ENCODE measurements at places on chromosomes 12 and 14.

GRCh38 chr14:104557766-104558165 lies 21.8 kb upstream of the C14orf180 start:
- no peak for DNase-seq

DNA sequence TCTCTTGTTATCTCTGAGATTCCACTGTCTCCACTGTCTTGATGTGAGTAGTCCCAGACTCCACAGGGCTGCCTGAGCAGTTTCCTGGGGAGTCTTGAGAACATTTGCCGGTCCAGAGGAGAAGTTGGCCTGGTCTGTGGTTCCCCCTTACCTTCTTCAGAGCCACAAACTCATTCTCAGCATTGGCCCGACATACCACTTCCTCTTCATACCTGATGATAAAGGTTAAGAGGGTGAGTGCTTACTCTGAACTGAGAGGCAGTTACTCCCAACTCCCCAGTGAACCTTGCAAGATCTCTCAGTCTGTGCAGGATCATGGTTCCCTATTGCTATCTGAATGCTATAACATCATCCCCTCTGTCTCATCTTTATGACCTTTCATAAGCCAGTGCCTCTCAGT lies 2.6 kb downstream of the KRT84 start:
- DNase-seq = no peak

DNA sequence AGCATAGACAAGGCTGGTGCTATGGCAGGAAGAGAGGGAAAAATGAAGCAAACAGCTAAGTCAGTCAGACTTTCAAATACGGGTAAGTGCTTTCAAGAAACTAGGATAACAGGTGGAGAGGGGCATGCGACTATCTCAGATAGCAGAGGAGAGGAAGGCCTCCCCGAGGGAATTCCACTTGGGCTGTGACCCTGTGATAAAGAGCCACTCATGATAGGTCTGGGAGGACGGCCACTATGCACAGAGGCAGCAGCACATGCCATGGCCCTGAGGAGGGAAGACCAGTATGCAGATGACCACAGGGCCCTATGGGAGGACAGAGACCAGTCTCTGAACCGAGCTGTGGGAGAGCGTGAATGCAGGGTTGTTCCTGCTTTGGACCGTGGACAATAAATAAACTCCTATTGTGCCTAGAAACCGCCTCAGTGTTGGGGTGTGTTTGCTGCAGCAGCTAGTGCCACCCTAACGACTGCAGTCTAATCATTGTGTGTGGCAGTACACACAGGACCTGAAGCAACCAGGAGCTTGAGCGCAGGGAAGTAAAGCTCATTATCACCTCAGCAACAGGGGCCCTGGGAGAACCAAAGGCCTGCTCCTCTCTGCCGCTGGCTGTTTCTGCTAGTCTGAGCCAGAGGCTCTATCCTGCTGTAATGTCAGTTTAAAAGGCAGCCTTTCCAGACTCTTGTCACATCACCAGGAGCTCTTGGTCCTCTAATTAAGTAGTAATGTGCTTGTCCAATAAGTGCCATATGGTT lies 119.1 kb downstream of the CACNA1C start:
- no peak for DNase-seq

DNA sequence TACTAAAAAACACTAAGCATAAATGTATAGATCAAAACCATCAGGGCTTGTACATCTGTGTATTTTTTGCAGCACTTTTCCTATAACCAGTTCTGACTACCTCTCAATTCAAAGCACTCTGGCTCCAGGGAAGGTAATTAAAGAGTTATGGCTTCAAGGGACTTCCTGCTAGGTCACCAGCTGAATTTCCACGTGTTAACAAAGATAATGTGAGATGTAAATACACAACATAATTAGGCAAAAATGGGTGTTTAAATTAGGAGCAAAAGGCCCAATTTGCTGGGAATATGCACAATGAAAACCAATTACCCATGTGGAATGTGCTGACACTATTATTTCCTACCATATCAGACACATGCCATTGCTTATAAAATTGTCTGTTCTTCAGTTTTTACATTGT lies 513.4 kb upstream of the FLRT2 start:
- DNase-seq = no peak

GRCh38 chr14:32508281-32508680 lies 179.2 kb downstream of the AKAP6 start:
- no peak for DNase-seq

GRCh38 chr14:96252999-96253539 lies 2.9 kb upstream of the BDKRB1 start:
- no peak for DNase-seq

DNA sequence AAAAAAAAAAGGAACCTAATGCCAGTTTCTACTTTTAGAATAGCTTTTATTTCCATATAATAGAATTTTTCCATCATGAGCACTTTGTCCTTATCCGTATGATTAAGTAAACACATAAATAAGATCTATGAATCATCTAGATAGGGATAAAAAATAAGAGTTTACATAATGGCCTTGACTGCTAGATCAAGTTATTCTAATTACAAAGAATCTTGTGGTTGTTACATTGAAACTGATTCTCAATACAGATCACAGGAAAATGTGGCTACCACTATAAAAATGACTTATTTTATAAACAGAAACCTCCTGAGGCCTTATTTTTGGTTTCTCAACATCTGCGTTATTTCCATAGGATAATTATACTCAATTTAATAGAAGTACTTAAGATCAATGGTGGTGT lies 34.4 kb upstream of the NDUFA12 start:
- no peak for DNase-seq

GRCh38 chr14:104421892-104422828 lies 157.4 kb upstream of the C14orf180 start:
- DNase-seq = no peak

GRCh38 chr14:78530078-78530477 lies 359.9 kb downstream of the NRXN3 start:
- DNase-seq = no peak

DNA sequence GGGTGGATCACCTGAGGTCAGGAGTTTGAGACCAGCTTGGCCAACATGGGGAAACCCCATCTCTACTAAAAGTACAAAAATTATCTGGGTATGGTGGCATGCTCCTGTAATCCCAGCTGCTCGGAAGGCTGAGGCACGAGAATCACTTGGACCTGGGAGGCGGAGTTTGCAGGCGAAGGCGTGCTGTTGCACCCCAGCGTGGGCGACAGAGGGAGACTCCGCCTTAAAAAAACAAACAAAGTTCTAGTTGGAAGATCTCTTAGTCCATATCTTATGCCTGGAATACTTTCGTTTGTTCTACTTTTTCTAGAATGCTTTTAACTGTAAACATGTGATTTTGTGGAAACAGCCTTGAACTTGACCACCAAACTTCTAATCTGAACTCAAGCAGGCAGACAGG lies 38.7 kb downstream of the PPHLN1 start:
- no peak for DNase-seq

- no peak for DNase-seq
Measured at GRCh38 chr12:24084800-24085199, 135.3 kb upstream of the SOX5 start.

- peak; percentile 65 for DNase-seq
Measured at GRCh38 chr14:75303381-75303789, 24.8 kb downstream of the FOS start.

GRCh38 chr12:27580561-27581330 lies 56.7 kb downstream of the PPFIBP1 start:
- DNase-seq = no peak

DNA sequence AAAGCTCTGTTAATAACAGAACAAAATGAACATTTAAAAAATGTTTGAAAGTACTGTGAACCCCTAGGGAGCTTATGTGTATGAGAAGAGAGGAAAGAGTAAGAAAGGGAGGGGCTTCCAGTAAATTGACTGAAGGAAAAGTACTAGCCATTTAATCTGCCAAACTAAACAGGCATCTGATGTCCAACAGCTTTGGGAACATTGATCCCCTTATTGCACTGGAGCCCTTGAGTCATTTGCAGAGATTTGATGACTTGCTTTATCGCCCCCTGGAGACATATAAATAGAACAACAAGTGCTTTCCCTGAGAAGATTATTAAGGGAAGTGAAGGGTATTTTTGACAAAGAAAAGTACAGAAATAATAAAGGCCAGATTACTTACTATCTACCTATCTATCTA lies 319.3 kb upstream of the NOVA1 start:
- DNase-seq = no peak

- DNase-seq = no peak
Measured at GRCh38 chr14:70709726-70710382, 68.1 kb downstream of the TTC9 start.

DNA sequence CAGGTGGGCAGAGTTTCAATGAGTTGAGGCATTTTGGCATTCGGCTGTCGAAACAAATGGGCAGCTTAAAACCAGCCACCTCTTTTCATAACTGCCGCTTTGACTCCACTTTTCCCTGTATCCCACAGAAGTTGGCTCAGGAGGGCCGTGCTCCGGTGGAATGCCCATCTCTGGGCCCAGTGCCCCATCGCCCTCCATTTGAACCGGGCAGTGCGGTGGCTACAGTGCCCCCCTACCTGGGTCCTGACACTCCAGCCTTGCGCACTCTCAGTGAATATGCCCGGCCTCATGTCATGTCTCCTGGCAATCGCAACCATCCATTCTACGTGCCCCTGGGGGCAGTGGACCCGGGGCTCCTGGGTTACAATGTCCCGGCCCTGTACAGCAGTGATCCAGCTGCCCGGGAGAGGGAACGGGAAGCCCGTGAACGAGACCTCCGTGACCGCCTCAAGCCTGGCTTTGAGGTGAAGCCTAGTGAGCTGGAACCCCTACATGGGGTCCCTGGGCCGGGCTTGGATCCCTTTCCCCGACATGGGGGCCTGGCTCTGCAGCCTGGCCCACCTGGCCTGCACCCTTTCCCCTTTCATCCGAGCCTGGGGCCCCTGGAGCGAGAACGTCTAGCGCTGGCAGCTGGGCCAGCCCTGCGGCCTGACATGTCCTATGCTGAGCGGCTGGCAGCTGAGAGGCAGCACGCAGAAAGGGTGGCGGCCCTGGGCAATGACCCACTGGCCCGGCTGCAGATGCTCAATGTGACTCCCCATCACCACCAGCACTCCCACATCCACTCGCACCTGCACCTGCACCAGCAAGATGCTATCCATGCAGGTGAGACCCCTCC lies 5.0 kb upstream of the RNU7-1 start:
- no peak for DNase-seq

- DNase-seq = no peak
Measured at GRCh38 chr12:34305176-34305575, 282.9 kb downstream of the ALG10 start.

DNA sequence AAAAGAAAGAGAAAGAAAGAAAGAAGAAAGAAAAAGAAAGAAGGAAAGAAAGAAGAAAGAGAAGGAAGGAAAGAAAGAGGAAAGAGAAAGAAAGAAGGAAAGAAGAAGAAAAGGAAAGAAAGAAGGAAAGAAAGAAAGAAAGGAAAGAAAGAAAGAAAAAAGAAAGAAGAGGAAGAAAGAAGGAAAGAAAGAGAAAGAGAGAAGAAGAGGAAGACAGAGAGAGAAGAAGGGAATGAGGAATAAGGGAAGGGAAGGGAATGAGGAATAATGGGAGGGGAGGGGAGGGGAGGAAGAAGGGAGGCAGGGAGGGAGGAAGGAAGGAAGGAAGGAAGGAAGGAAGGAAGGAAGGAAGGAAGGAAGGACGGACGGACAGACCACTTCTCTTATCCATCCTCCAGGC lies 246.9 kb downstream of the ADAMTS20 start:
- no peak for DNase-seq

GRCh38 chr12:80293759-80294158 lies 150.3 kb upstream of the PTPRQ start:
- DNase-seq = no peak

GRCh38 chr12:93167841-93168492 lies 209.8 kb upstream of the NUDT4 start:
- DNase-seq = no peak

- DNase-seq = no peak
Measured at GRCh38 chr12:91400271-91400670, 217.7 kb upstream of the DCN start.
